ENCODE measurements at places on chromosomes 12 and 14. TPM values are rescaled to one million over a fixed set of nuclear protein-coding genes. Genes with fewer than 3 reads are reported as not detected.

ACOT2 gene
- total RNA-seq, result 13.3 TPM

SERPINA9 gene
- not detected for total RNA-seq

A2ML1 gene
- 497 TPM for total RNA-seq

CPNE6 gene
- not detected for total RNA-seq

Data from esophagus squamous epithelium (tissue), 5 donors.